Kidney (tissue), 22 donors: ENCODE measurements at places on chromosomes 6 and 20. TPM values are rescaled to one million over a fixed set of nuclear protein-coding genes. Genes with fewer than 3 reads are reported as not detected.

The RALY gene
- total RNA-seq: 119 TPM

The FAM83D gene
- 0.79 TPM for total RNA-seq

The HNF4A gene
- total RNA-seq: 26.0 TPM

The C6orf141 gene
- total RNA-seq: 2.2 TPM

The GPLD1 gene
- total RNA-seq: 0.94 TPM

The TRERF1 gene
- 8.4 TPM for total RNA-seq

The MOXD1 gene
- total RNA-seq: 35.9 TPM

DNA sequence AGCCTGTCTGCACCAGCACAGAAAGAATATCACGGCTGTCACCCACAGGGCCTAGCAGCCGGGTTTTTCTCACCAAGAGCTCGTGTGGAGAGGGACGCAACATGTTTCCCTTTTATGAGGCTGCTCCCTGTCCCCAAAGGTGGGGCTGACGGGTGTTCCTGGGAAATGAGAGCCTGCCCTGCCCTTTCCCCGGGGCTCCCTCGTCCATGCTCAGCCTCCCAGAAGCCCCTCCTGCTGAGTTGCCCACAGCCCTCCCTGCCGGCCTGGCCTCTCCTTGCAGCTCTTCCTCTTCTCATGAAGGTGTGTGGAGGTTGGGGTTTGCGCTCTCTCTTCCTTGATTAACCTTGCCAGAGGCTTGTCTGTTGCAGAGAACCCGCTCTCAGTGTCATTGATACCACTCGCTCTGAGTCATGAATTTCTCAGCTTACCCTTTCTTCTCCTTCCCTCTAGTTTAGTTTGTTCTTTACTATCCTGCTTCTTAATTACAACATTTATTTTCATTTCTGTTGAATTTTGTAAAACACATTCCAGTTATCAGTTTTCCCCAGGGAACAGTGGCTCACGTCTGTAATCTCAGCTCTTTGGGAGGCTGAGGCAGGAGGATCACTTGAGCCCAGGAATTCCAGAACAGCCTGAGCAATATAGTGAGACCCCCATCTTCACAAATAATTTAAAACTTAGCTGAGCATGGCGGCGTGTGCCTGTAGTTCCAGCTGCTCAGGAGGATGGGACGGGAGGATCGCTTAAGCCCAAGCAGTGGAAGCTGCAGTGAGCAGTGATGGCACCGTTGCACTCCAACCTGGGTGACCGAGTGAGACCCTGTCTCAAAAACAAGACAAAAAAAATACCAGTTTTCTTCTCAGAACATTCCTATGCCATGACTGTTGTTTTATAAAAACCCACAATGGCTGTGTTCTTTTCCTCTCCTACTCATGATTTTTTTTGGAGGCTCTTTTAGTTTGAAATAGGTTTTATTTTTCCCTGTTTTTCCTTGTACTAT is 103.8 kb downstream of the TMEM242 start:
- DNase-seq: peak; percentile 53

GRCh38 chr6:125031385-125031784 is 69.1 kb downstream of the RNF217 start:
- no peak for DNase-seq

GRCh38 chr6:97460394-97461080 is 177.5 kb upstream of the MMS22L start:
- DNase-seq: peak; percentile 14

DNA sequence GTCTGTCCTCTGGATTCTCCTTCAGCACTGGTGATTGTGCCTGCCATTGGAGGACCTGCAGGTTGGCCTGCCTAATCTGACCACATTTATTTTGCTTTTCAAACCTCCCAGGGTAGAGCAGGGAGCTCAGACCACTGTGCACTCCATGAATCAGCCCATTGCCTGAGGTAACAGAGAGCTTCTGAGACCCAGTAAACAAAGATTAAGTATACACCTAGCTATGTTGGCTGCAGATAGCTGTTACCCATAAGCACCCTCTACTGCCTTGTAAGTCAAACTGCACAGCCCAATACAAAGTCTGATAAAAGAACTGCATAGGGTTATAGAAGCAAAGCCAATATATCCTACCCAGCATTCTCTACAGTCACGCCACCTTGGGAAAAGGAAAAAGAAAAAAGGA is 338.7 kb downstream of the HTR1B start:
- DNase-seq: no peak

DNA sequence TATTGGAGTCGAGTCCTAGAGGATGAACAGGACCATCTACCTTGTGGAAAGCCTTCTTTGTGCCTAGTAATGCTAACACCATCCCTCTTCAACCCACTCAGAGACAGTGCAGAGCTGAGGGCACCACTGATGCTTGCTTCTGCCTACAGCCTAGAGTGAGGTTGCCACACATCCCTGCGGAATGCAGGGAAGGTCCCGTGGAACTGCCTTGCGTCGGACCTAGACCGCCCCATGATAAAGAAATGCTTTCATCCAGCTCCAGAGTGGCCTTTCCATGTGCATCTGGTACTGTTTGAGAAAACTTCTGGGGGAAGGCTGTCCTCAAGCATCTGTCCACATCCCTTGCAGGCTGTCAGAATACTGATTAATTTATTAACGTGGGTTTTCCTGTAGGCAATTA is 168.4 kb downstream of the PHACTR1 start:
- DNase-seq: no peak

DNA sequence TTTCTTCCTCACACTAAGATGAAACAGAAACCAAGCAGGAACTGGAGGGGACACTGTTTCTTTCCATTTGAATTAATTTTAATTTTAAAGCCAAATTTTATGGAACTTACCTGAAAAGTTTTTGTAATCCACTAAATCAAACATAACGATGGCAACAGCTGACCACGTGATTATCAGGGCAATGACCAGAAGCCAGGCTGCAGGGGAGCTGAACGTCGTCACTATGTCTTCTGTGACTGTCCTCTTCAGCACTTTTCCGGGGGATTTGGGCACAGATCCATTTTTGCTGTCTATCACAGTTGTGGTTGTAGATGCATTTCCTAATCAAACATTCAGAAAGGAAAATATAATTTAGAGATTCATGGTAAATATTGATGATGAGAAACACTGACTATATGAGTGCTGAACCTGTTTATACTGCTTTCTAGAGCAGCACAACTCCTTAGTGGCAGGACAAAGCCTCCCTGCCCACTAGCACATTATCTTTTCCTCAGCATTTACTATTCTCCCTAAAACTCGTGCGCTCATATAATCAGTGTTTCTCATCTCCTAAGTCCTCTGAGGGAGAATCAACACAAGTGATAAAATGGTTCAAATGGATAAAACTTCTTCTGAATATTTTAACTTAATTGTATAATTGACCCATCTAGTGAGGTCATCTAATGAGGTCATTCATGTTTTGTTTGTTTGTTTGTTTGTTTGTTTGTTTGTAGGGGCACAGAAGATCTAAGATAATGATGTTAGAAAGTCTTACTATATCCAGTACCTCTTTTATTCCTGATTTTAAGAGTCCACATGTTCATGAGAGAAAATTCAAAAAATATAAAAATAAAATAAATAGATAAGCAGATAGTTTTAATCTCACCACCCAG is 65.7 kb downstream of the TRDN start:
- no peak for DNase-seq

DNA sequence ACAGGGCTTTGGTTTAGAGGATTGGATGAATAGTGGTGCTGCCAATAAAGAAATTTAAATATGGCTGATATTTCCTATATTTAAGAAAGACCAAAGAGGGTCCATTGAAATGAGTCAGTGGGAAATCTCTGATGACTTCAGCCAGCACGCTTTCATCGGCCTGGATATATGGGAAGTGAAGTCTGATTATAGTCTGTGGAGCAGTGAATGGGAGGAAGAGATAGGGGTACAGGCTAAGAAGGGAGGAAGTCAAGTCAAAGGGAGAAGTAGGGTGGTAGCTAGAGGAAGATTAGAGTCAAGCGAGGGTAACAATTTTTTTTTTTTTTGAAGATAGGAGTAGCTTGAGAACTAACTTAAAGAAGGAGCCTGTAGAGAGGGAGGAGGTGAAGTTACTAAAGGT is 22.7 kb downstream of the SLC16A10 start:
- DNase-seq: no peak

DNA sequence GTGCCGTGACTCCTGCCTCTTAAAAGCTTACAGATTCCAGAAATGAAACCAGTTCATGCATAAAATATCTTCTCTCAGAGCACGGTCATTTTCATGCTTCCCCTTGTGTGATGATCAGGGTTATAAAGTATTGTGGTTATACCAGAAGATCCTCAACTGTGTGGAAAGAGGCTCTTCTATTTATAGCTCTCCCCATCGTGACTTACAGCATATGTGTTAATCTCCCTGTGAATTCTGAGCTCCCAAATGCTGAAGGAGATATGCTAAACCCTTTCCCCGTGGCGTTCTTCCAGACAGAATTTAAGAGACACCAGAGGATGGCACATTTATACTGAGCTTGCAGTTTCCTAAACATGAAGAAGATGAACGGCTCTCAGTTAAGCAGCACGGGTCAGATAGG is 158.8 kb downstream of the CDH26 start:
- DNase-seq: no peak

DNA sequence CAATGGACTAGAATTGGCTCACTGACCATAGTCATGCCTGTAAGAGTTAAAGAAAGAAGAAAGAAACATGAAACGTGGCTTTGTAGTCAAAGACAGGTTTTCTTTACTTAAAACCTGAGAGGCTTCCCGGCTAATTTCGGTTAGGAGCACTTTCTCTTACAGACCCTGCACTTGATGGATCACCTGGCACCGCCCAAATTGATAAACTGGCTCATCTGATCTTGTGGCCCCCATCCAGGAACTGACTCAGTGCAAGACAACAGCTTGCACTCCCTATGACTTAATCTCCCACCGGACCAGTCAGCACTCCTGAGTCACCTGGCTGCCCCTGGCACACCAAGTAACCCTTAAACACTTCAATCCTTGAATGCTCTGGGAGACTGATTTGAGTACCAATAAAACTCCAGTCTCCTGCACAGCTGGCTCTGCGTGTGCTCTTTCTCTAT is 12.3 kb downstream of the TMEM14B start:
- DNase-seq: no peak

DNA sequence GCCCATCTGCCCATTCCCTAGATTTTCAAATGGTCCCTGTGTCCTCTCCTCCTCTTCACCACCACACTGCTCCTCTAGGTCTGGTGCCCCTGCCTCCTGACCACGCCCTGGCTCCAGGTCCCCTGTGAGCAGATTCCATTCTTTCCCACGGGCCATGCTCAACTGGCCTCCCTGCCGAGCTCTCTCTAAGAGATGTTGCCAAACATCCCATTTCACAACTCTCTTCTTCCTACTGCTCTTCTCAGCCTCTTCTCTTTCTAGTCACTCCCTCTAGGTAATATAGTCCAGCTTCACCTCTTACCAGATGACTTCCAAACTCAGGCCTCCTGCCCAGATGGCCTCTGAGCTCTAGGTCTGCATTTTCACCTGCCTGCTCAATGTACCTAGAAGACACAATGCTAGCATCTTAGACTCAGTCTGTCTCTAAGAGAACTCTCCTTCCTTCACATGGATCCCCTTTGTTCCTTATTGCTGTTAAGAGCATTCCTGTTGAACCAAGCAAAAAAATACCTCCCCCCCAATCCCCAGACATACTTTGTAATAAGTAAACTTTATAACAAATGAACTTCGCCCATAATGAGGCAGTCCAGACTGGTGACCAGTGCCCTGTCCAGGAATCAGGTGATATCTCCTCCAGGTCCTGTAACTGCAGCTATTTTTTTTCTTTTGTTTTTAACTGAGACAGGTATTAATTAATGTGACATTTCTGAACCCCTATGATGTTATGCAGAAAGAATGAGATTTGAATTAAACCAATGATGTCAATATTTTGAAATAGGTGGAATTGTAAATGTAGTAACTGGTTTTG is 79.0 kb downstream of the LYRM4 start:
- no peak for DNase-seq

GRCh38 chr6:158991017-158991723 is 8.8 kb downstream of the RSPH3 start:
- DNase-seq: no peak

DNA sequence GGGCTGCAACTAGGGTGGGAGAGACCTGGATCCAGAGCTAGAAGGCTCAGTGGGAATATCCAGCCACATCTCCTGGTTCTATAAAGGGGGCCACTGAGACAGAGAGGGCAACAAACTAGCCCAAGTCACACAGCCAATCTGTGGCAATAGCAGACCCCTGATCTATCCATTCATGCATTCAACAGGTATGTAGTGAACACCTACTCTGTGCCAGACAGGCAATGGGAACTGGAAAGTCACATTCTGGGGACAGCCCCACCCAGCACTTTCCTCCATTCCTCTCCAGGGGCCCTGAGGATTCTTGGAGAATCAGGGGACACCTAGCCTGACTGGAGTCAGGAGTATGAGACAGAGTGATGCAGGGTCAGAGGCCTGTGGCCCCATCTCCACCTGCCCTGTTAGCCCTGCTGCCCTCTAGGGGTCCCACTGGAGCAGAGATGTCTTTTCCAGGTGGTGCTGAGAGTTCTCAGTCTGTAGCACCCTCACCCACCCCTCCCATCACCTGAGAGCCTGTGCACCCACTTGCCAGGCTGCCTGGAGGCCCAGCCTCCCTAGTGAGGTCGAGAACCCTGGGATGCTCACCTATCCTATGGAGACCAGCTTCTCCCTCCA is 13.6 kb downstream of the BPIFA2 start:
- DNase-seq: no peak

- DNase-seq: no peak
Observed at GRCh38 chr6:156174031-156174890, 602.9 kb upstream of the ARID1B start.

- DNase-seq: no peak
Observed at GRCh38 chr20:44990425-44990824, 24.1 kb downstream of the STK4 start.

DNA sequence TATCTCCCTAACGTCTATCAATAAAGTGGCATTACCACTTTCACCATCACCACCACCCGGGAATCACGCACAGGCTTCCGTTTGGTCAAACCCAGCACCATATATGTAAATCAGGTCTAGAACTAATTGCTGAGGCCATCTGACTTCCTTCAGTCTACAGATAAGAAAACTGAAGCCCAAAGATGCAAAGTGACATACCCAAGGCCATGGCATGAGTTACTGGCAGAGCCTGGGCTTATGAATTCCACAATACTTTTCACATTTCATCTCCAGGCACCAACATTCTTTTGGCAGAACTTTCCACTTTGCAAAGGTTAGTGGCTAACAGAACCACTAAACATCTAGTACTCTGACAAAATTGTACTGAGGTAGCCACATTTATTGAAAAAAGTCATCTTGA is 64.5 kb upstream of the TINAG start:
- no peak for DNase-seq

GRCh38 chr6:12947151-12947871 is 230.7 kb downstream of the PHACTR1 start:
- peak; percentile 14 for DNase-seq
